ENCODE measurements at places on chromosomes 1 and 21.

DNA sequence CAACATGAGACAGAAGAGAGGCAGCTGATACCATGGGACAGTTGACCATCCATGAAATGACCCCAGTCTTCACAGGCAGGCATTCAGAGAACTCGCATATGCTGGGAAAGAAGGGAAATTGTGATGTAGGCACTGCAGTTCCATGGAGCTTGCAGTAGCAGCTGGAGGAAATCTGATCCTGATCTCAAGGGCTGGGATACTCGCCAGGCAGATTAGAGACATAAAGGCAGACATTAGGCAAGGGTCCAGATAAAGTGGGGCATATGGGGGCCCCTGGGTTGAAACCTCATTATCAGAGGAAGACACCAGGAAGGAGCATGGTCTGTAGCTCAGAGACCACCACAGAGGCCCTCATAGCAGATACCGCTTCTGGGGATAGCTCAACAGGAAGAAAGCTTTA lies 48.7 kb upstream of the TNR start:
- DNase-seq = no peak

DNA sequence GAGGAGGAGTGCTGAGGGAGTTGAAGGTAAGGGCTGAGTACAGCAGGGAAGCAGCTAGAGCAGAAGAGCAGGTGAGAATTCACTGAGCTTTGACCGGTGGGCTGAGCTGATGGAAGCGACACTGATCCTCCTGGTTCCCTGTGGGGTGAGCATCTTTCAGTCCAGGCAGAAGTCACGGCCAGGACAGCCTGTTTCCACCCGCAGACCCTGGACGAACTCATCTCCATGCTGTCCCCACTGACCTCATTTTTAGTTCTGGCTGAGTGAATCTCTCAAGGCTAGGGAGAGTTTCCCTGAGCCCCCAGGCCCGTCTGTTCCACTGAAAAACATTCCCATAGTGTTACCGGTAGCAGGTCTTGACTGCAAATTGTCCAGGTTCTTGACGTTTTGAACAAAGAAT lies 31.5 kb downstream of the FAM163A start:
- no peak for DNase-seq

DNA sequence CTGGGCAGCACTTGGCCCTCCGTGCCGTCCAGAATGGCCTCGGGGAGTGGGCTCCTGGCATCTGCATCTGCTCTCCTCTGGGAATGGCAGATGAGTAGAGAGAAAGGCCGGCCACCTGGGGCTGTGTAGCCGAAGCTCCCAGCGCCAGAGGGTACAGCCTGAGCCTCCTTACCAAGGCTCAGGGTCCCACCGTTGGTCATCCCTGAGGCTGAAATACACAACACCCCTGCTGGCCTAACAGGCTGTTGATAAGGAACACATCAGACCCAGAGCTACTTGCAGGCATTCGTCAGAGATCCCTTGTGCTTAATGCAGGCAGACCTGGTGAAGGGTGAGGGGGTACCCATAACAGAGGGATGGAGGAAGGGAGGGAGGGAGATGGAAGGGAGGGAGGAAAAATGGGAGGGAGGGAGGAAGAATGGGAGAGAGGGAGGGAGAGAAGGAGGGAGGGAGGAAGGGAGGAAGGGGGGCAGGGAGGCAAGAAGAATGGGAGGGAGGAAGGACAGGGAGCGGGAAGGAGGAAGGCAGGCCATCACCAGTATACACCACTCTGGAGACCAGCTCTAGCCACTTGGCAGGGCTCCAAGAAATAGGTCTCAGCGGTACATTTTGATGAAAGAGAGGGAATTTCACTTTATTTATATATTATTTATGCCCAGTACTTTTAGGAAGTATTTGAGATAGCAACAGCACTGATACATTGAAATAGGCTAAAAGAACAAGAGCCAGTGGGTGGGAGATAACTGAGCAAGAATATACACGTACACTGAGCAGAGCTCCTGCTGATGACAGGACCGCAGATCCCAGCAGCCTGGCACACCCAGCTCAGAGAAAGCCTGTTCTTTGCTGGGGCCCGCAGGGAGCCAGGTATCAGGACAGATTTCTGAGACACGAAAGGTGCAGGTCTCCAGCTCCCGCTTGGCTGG lies 315.0 kb upstream of the VAMP3 start:
- no peak for DNase-seq

DNA sequence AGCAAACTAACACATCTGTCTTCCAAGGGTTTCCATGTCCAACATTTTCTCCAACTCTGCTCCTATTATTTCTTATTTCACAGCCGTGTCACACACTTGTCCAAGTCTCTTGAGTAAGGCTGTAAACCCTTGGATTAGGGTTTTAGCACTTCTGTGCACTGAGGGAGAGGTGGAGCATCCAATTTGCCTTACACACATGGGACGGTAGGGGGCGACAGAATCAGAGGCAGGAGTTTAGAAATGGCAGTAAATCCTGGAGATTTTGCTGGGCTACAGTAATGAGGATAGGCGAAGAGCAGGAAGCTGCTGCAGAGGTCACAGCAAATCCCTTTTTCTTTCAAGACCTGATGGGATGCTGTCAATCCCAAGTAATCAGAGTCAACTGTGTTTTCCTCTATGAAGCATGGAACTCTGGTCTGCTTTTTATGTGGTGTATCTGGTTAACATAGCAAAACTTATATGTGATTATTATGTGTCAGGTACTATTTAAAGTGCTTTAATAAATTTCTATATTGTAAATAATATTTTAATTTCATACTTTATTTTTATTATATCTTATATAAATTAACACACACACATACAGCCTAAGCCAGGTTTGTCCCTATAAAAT lies 15.4 kb upstream of the LCE5A start:
- DNase-seq = no peak
